Smooth muscle cell of the brain vasculature (primary cell): ENCODE measurements at places on chromosomes 13 and 19.

- peak; percentile 83 for DNase-seq
Observed at GRCh38 chr19:55624109-55625003, at the start of gene ZNF784. Gene ZNF784, minus strand, starts transcription at chr19:55624566. Its CDS starts 5 bp downstream, at chr19:55624561.

GRCh38 chr19:2775556-2776430 is 7.3 kb downstream of the SGTA start:
- no peak for DNase-seq

- no peak for DNase-seq
Observed at GRCh38 chr19:52590728-52591127, 20.6 kb downstream of the ZNF701 start.

GRCh38 chr13:41122838-41123237 is 9.8 kb downstream of the KBTBD6 start:
- no peak for DNase-seq

- DNase-seq, result no peak
Observed at GRCh38 chr13:44158881-44159632, 214.6 kb upstream of the SERP2 start.

- DNase-seq, result no peak
Observed at GRCh38 chr19:413756-414420, 4.9 kb upstream of the C2CD4C start.

DNA sequence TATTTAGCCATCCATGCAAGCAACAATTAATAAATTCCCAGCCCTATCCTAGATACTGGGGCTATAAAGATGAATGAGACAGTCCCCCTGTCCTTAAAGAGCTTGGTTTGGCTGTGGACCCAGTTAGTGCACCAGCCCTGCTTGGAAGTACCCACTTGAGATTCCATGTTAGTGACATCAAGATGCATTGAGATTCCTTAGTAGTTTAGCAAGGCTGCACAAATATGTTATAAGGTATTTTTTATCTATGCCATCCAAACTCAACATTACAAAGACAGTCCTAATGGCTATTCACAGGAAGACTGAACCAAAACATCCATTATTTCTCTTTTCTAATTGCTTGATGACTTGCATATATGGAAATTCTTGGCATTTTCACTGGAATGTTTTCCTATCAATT is 48.8 kb upstream of the RAP2A start:
- no peak for DNase-seq

DNA sequence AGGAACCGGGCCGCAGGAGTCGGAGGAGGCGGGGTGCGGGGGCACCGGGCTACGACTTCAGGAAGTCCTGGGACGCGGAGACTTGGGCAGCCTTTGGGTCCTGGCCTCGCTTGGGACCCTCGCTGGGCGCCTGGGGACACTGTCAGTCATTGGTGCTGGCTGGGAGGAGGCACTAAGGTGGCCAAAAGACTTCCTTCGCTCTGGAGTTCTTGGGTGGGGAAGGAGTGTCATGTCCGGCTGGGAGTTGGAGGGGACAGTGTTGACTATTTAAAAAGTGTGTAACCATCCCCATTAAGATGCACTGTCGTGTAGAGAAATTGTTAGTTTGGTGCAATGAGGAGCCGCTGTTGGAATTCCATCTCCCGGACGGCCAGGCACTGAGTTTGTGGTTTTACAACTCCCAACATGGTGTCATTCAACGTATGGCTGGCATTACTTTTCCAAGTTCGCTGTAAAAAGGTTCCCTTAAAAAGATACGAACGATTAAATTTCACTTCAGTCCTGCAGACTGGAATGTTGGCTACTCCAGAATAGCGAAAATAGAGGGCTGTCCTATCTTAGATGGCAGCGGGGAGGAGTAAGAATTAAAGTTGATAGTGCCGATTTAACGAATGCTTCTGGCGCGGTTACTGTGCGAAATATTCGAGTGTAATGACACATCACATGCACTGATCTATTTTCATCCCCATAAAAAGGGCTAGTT is 776 bp downstream of the DNAJC3 start:
- DNase-seq, result no peak

- DNase-seq, result no peak
Observed at GRCh38 chr19:58356766-58357480, 3.6 kb upstream of the A1BG start.

GRCh38 chr19:21608571-21608970 is 103.2 kb downstream of the ZNF429 start:
- DNase-seq, result no peak

- no peak for DNase-seq
Observed at GRCh38 chr13:36418022-36418805, 14.1 kb upstream of the CCNA1 start.

DNA sequence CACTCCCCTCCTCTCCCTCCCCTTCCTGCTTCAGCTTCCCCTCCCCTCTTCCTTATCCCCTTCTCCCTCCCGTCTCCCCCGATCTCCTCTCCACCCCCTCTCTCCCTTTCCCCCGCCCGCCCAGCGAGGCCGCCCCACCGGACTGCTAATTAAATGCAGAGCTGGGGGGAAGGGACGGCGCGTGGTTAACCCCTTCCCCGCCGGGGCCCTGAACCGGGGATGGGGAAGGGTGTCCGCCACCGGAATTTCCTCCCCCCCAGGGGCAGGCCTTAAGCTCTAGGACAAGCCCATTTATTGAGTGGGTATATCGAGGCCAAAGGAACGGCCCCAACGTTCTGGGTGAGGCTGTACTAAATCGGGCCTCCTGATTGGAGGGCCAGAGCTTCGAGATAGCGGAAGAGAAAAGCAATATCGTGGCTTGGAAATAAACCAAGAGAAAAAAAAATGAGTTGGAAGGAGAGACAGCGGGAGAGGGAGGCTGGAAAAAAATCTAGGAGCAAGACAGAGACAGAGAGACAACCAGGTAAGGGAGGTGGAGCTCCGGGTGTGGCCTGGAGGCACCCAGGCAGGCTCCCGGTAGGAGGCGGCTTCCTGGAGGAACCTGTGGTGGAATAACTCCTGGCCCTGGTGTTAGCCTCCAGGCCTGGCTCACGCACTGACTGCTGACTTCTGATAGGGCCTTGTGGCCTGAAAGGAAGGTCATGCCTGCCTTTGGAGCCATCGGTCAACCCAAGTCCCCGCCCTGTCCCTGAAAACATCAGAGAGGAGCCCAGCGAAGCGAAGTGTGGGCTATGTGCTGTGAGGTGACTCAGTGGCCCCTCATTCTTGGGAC is 11.6 kb upstream of the JUND start:
- DNase-seq, result no peak

- no peak for DNase-seq
Observed at GRCh38 chr13:35695448-35695770, 218.9 kb upstream of the MAB21L1 start.

DNA sequence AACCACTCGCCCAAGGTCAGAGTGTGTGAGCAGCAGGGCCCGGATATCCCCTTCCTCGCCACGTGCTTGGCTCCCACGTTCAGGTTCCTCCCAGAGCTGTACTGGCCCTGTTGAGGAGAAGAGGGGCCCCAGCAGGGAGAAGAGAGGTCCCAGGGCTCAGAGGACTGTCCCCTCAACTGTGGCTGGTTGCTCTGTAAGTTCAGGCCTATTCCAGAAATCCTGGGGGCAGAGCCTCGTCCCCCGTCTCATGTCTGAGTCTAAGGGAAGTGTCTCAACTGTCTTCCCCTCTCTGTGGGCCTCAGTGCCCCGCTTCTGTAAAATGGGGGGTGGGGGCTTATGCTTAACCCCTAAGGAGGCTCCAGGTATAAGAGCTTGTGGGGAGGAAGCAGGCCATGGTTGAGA is 3.9 kb downstream of the PPP5C start:
- DNase-seq, result no peak

DNA sequence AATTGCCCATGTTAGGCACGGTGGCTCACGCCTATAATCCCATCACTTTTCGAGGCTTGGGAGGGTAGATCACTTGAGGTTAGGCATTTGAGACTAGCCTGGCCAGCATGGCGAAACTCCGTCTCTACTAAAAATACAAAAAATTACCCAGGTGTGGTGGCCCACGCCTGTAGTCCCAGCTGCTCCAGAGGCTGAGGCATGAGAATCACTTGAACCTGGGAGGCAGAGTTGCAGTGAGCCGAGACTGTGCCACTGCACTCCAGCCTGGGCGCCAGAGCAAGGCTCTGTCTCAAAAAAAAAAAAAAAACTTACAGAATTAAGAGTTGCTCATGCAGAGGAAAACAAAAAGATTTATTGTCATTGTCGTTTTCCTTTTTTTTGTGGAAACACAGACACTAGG is 3.4 kb upstream of the PSMC4 start:
- no peak for DNase-seq

DNA sequence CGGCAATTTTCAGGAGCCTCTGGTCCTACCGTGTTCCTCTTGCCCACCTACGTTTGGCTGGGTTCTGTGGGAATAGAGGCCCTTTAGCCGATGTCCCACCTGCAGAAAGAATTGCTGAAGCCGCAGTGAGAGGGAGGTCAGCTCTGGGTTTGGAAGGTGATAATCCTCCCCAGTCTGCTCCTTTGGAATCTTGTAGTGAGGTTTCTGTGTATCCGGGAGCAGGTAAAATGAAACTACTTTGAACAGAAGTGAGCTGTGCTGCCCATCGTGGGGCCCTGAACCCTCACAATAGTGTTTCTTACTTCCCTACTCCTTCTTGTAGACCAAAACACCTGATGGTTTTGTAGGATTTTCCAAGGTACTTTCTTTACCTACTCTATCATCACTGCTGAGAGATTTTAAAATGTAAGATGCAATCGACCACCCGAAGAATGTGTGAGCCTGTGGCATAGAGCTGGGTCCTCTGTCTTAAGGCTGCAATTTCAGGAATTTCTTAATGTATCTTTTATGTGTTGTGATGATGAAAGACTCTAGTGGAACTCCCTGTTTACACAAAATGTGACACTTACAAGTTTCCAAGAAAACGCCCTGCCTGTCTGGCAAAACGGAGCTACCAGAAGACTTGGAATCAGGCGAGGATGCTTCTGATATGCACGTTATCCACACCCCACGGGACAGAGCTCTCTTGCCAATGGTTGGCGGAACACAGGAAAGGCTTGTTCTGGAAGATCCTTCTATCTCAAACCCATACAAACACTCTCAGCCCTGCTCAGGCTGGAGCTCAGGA is 76.1 kb downstream of the RGCC start:
- no peak for DNase-seq

DNA sequence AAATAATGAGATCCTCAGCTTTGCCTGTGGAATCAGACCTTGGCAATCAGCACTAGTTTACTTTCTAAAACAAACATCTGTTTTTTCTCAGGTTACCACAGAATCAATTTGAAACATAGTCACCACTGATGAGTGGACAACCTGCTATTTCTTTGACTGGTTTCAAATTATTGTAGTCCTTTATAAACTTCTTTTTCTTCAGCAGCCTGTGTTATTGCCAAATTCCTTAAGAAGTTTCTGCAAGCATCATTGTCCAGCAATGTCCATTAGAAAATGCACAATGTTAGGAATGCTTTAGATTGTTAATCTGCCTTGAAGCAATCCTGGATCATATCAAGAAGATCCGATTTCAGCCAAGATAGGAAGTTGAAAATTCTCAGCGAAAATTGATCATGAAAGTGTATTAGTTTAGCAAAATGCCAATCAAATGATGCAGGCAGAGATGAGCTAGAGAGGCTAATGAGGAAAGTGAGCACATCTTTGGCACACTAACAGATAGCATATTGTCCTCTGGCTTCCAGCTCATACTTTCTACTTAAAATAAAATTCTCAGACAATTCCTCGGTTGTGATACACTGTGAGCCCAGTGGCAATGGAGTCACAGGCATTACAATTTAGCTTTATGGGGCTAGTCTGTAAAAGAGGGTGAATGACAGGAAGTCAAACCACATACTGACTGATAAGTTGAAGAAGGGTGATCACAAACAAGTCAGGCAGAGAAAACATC is 270.6 kb downstream of the SLITRK6 start:
- DNase-seq, result no peak

DNA sequence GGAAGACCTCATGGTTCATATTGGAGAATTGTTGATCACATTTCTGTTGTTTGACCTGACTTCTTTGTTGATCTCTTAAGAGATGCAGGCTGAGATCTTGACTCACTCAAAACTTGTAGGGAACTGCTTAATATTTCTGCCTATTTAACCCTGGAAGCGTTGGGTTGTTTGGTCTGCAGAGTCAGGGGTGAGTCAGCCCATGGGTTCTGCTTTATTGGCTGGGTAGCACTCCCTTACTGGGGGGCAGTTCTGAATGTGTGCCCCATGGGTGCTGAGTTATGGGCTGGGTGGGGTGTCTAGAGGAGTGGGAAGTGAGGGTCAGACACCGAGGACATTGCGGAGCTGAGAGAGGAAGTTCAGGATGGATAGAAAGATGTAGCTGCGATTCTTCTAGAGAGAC is 87.9 kb downstream of the LRCH1 start:
- no peak for DNase-seq

DNA sequence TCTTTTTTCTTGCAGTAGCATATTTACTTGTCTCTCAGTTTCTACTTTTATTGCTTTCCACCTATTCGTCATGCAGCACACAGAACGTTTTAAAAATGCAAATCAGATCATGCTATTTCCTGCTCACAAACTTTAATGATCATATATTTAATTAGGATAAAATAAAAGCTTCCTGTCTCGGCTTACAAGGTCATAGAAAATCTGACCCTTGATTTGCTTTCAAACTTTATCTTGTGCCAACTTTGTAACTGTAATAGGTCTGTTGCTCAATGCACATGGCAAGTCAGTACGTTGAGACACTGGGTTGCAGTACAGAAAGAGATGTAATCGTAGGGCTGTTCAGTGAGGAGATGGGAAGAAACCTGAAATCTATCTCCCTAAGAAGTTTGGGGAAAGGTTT is 95.6 kb upstream of the CSNK1A1L start:
- no peak for DNase-seq

GRCh38 chr19:23758187-23759074 is at the start of gene ZNF681:
Gene ZNF681, minus strand, starts transcription at chr19:23758891. Its CDS starts 142 bp downstream, at chr19:23758749.
- DNase-seq, result peak; percentile 56
